ENCODE measurements at places on chromosomes 16 and 17. TPM values are rescaled to one million over a fixed set of nuclear protein-coding genes. Genes with fewer than 3 reads are reported as not detected.

SCGB1C2 gene
- total RNA-seq, result not detected

CD19 gene
- total RNA-seq, result not detected

MMP28 gene
- not detected for total RNA-seq

PRR35 gene
- not detected for total RNA-seq

SEZ6 gene
- not detected for total RNA-seq

TBX4 gene
- not detected for total RNA-seq

Measured in cardiac atrium fibroblast (primary cell).